Natural killer cell treated with Interleukin-12 subunit alpha and Interleukin-12 subunit beta and Interleukin-15 and Interleukin-18, amount 100 ng/mL, for 72 hours (primary cell): ENCODE measurements at places on chromosomes 13 and 19. TPM values are rescaled to one million over a fixed set of nuclear protein-coding genes. Genes with fewer than 3 reads are reported as not detected.

ZNF573 gene
- total RNA-seq = 6.2 TPM

GNG8 gene
- not detected for total RNA-seq

SELENOV gene
- not detected for total RNA-seq

SLAIN1 gene
- total RNA-seq = 18.4 TPM

B3GNT8 gene
- total RNA-seq = 0.78 TPM

TBXA2R gene
- not detected for total RNA-seq

VN1R4 gene
- total RNA-seq = not detected

GRCh38 chr13:39893808-39894207 is 238.3 kb downstream of the COG6 start:
- H3K27me3 ChIP-seq = peaks cover 24% of the 10 kb centered on the region
- no peak for DNase-seq
- no peak overlapping the region for H3K4me3 ChIP-seq
- no peaks in the 10 kb centered on the region for H3K36me3 ChIP-seq
- peaks cover 4% of the 10 kb centered on the region for H3K4me1 ChIP-seq
- H3K27ac ChIP-seq = no peak overlapping the region

DNA sequence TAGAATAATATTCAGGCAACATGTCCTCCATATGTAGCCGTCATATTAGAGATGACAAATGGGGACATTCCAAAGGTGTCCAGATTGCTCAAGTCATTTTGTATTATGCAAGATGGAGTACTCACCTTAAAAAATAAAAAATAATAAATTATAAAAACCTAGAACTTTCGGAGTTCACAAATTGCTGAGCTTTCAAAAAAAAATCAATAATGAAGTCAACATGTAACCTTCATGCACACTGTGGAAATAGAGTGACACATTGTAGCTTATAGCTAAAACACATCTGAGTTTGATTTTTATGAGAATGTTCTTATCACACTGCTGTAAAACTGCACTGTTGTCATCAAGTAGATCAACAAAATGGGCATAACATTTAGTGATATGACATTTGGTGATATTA is 411.2 kb downstream of the GPC6 start:
- H3K4me1 ChIP-seq = no peaks in the 10 kb centered on the region
- H3K27ac ChIP-seq = no peak overlapping the region
- no peak for DNase-seq
- H3K27me3 ChIP-seq = no peaks in the 10 kb centered on the region
- no peaks in the 10 kb centered on the region for H3K36me3 ChIP-seq

DNA sequence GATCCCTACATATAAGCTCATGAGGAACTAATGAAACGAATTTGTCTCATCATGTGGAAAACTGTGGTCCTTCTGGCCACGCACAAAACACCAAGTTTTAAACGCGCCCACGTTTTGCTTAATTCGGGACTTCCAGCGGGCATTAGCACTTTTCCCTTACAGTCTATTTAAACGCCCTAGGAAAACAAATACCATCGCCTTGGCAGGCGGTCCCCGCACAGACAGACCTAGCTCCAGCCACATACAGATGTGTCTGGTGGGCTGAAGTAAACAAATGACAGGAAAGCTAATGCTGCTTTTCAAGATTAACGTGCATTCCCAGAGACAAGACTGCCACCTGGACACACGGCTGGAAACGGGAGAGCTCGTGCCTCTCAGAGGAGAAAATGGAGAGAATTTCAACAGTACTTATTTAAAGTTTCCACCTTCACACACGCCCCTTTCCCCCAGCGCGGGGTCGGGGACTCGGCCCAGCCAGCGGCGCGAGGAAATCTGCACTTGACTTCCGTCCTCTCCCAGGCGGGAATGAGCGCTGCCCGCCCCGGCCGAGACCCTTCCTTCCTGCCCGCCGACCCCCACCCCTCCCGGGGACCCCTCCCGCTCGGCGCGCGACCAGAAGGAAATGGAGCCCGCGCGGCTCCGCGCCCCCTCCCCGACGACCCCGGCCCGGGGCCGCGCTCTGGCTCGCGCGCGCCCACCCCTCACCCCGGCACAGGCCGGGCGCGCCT is 931 bp downstream of the USP12 start:
- H3K36me3 ChIP-seq = peaks cover 6% of the 10 kb centered on the region
- peak overlapping the region; percentile 99 for H3K27ac ChIP-seq
- peak overlapping the region; percentile 99 for H3K4me3 ChIP-seq

- peak overlapping the region; percentile 80 for H3K4me3 ChIP-seq
- no peaks in the 10 kb centered on the region for H3K27me3 ChIP-seq
- peak overlapping the region; percentile 1 for H3K27ac ChIP-seq
- peaks cover 3% of the 10 kb centered on the region for H3K36me3 ChIP-seq
These were observed 1.4 kb upstream of the RBM26 start for GRCh38 chr13:79407349-79407979.

GRCh38 chr13:84821261-84821660 is 939.0 kb upstream of the SLITRK1 start:
- H3K4me3 ChIP-seq = no peak overlapping the region
- H3K27ac ChIP-seq = no peak overlapping the region
- no peak for DNase-seq
- H3K4me1 ChIP-seq = no peaks in the 10 kb centered on the region

GRCh38 chr19:11721681-11722080 is 17.1 kb downstream of the ZNF823 start:
- no peak overlapping the region for H3K27ac ChIP-seq
- H3K4me3 ChIP-seq = no peak overlapping the region
- no peaks in the 10 kb centered on the region for H3K4me1 ChIP-seq
- H3K27me3 ChIP-seq = no peaks in the 10 kb centered on the region

GRCh38 chr19:11982526-11982925 is 17.7 kb downstream of the ZNF763 start:
- H3K4me1 ChIP-seq = no peaks in the 10 kb centered on the region
- peaks cover 31% of the 10 kb centered on the region for H3K36me3 ChIP-seq
- no peak for DNase-seq
- no peak overlapping the region for H3K4me3 ChIP-seq
- H3K27ac ChIP-seq = no peak overlapping the region

GRCh38 chr19:29944390-29945012 is 2.5 kb downstream of the URI1 start:
- DNase-seq = no peak
- H3K4me1 ChIP-seq = peaks cover 47% of the 10 kb centered on the region
- peak overlapping the region; percentile 21 for H3K27ac ChIP-seq

DNA sequence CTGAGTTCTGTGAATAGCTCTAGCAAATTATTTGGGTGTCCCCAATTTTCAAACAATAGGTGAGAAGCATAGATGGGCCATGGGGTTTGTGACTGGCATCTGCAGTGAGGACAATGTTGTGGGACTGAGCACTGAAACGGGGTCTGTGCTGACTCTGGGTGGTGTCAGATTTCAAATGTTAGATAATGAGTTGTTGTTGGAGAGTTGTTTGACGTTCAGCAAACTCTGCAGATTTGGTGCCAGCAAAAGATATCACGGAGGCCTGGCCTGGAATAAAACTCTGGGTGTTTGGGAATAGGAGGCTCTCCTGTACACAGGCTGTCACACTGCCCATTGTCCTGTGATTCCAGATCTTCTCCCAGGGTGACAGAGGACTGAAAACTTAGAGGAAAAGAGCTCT is 2.9 kb downstream of the ZNF90 start:
- no peak for DNase-seq
- H3K27ac ChIP-seq = no peak overlapping the region
- H3K4me1 ChIP-seq = peaks cover 10% of the 10 kb centered on the region
- H3K27me3 ChIP-seq = no peaks in the 10 kb centered on the region
- H3K36me3 ChIP-seq = peaks cover 4% of the 10 kb centered on the region
